Activated CD8-positive, alpha-beta memory T cell treated with anti-CD3 and anti-CD28 coated beads, Interleukin-2, amount 50 U/mL, for 4 hours (primary cell): ENCODE measurements at places on chromosomes 4 and X.

GRCh38 chr4:174133551-174133950 lies 149.9 kb downstream of the FBXO8 start:
- no peak for DNase-seq

DNA sequence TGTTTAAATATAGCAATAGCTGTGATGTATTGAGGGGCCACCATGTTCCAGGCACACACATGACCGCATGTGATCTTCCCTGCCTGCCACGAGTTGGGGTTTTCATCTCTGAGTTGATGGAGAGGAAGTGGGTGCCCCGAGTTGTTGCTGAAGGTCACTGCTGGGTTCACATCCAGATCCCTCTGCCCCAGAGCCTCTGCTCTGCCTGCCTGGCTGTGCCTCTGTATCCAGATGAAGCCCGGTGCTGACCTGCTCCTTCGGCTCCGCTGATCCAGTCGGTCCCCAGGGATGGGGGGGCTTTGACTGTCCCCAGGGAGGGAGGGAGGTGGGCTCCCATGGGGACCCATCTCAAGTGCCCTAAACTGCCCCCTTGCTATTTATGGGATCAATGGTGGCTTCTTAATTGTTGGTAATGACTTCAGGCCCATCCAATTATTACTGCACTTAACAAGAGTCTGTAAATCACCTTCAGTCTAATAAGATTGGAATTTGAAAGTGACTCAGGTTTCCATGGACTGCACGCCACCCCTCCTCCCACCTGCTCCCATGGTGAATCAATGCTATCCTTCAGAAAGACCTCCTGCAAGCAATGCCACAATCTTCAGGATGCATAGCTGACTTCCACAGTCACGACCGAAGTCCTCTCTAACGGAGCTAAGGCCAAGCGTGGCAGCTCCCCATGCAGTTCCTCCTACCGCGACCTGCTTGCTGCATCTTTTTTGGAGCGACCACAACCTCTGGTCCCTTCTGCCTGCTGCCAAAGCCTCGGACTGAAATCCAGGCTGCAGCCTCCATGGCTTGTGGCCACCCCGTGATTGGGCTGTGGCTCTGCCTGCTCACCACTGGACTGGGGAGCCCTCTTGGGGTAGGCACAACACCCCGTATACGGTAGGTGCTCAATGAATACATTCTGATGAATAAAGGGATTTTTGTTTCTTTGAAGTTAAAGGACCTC lies 73.1 kb downstream of the CPZ start:
- DNase-seq = no peak

GRCh38 chrX:53294024-53294648 lies 12.8 kb upstream of the IQSEC2 start:
- no peak for DNase-seq

DNA sequence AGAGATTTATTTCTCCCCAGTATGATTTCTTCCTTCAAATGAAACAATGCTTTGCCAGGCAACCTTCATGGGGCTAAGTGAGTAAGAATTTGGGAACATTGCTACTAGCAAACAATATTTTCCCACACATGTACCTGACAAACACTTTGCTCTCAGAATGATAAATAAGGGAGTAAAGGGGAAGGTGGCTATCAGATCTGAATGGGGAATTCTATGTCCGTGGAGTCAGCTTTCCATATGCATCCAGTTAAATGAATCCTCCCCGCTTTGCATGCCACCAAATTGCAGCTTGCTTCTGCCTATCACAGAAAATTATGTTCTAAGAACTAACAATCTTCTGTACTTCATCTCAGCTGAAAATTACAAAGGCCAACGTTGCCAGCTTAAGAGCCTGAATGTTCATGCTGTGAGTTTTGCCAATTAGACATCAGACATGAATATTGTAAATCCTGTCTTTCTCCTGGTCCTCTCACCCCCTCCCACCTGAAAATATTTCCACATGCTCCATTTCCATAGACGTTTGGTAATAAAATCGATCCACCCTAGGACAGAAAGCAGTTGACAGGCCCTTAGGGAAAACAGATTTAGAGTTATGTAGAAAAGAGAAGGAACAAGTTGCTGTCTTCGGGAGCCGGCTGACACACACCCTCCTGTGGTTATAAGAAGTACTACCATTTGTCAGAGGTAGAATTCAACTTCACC lies 6.3 kb downstream of the MEPE start:
- no peak for DNase-seq

DNA sequence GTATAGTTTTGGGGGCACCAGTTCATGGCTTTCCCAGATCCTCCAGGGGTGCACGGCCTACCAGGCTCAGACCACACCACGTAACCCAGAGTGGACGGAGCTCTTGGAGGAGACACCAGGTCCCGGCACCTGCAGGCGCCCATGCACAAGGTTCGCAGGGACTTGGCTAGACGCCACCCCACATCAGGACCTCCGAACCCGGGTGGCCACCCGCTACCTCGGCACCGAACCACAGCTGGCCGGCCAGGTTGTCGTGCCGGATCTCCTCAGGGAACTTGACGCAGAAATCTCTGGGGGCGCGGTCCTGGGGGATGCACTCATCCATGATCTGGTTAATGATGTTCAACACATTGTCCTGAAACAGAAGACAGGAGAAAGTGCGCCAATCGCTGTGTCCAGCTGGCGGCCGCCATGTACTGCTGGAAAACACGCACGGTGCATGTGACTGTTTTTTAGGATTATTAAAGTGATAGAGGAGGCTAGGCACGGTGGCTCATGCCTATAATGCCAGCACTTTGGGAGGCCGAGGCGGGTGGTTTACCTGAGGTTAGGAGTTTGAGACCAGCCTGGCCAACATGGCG lies 77.1 kb downstream of the ZFYVE28 start:
- peak; percentile 9 for DNase-seq

GRCh38 chr4:83358410-83358809 lies 23.8 kb upstream of the HPSE start:
- DNase-seq = no peak
